ENCODE measurements at places on chromosomes 5 and 9.

GRCh38 chr5:174735498-174736330, 11.3 kb downstream of the MSX2 start:
- no peak for DNase-seq

GRCh38 chr9:78879324-78880100, 582.6 kb downstream of the PSAT1 start:
- DNase-seq: no peak

DNA sequence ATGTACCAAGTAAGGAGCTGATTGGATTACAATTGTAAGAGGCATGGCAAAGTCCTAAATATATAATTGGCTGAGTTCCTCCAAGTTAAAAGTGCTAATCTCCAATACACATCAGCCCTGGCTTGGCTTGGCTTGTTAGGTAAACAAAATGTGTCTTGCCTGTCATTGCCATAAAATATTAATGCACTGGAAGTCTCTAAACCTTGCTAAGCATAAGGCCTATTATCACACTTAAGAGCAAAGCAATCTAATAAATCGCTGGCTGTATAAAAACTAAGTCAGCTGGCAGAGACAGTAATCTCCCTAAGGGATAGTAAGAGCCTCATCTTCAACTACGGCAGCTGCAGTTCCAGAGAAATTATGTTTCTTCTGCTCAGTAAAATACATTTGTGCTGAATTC, 418.6 kb upstream of the GRAMD2B start:
- no peak for DNase-seq

DNA sequence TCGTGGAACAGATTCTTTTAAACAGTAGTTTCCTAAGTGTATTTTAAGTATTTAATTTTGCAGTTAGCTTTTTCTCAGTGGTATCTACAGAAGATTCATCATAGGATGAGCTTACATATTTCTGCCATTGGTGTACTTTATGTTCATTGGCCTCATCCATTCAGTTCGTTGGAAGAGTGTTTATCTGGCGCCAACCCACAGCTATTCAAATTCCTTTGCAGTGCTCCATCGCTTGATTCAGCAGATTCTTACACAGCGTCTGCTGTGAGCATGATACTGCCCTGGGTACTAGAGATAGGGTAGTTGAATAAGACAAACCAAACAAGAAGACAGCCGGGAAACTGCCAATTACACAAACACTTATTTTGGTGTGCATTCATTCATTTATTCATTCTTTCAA, 55.1 kb downstream of the NUP214 start:
- no peak for DNase-seq

DNA sequence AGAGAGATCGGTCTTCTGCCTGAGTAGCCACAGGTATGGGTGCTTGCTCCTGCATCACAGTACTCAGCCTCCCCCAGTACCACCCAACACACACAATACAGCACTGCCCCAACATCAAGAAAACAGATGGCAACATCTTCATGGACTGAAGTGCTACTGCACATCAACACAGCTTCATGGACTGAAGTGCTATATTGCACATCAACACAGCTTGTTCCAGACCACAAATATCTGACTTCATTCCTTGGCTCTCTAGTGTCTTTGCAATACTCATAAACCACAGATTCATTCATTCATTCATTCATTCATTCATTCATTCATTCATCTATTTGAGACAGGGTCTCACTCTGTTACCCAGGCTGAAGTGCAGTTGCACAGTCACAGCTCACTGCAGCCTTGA, 31.1 kb upstream of the PCA3 start:
- DNase-seq: no peak

- DNase-seq: no peak
Observed at GRCh38 chr5:158614951-158615350, 484.8 kb downstream of the EBF1 start.

GRCh38 chr9:76394195-76394959, at the start of gene RFK:
TSS of gene RFK (minus strand) at chr9:76394426. CDS start at chr9:76394171, 255 bp downstream.
- DNase-seq: peak; percentile 88

DNA sequence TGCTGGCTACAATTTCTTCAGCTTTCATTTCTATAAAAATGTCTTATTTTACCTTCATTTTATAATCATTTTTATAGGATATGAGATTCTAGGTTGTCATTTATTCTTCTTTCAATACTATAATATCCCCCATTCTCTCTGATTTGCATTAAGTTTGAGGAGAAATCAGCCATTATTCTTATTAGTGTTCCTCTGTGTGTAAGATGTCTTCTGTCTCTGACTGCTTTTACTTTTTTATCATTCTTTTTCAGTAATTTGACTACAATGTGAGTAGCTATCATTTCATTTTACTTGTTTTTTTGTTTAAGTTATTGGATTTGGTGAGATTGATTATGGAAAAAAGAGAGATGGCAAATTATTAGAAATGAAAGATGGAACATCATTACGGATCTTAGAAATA, 13.6 kb upstream of the SREK1 start:
- no peak for DNase-seq

- no peak for DNase-seq
Observed at GRCh38 chr5:120320626-120321025, 143.5 kb upstream of the PRR16 start.

DNA sequence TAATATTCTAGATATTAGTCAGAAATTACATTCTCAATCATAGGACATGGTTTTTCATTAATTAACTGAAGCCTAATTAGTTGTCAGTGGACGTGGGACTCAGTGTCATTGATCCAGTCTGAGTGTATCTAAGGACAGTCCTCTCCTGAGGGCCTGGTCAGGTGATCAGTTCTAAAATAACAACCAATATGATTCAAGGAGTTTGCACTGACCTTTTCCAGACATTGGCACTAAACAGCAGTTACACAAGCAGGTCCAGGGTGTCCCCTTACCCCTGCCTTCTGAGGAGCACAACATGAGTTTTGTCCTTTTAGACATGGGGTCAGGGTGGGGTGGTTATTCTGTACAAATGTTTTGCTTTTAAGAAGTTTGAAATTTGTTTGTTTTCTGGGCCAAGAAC, 97.8 kb downstream of the CMYA5 start:
- no peak for DNase-seq

- DNase-seq: no peak
Observed at GRCh38 chr5:158162026-158162425, 303.1 kb upstream of the CLINT1 start.

Measured in breast epithelium (tissue), 4 donors.